ENCODE measurements at places on chromosomes 7 and 10.

- no peak for DNase-seq
Measured at GRCh38 chr7:151384776-151385625, 24.8 kb downstream of the WDR86 start.

- DNase-seq, result no peak
Measured at GRCh38 chr10:787933-788651, 98.6 kb upstream of the DIP2C start.

DNA sequence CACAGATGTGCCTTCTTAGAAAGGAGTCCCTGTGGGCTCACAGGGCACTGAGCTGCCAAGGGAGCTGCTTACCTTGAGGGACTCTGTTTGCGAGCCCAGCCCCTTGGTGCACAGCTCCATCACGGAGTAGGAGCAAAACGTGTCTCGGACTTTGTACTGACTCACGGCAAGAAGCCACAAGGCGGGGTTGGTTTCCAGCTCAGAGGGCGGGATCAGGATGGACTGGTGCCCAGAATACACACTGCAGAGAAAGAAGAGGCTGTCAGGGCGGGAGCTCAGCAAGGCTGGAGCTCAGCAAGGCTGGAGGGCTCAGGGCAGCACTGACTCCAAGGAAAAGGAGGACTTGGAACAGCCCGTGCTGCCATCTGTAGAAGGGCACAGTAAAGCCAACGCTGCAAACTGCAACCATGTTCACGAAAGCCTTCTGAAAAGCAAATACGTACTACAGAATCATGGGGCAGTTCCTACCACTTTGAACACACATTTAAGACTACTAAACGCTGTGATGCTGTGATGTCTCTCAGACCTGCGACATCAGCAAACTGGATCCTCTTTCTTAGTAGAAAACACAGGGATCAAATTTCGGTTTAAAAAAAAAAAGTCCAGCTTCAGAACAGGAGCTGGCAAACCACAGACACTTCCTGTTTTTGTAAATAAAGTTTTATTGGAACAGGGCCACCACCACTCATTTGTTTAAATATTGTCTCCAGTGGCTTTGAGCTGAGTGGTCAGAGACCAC, 194.3 kb downstream of the ZMYND11 start:
- no peak for DNase-seq

GRCh38 chr7:143884969-143885559, 16.9 kb downstream of the TCAF1 start:
- DNase-seq, result peak; percentile 67

DNA sequence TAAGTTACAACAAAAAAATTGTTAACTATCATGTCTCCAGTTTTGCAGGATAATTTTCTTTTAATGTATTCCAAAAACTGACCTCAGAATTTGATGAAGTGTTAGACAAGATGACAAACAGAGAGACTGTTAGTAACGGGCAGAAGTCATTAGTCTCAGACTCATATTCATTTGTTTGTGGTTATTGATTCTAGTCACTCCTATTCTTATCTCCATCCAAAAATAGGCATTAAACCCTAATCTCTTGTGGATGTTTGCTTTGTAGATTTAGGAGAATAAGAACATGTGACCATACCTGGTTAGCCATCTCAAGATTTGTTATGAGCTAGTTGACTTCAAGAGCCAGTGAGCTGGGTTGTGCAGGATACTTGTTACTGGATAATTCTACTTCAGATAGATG, 261.1 kb downstream of the AUTS2 start:
- no peak for DNase-seq

- no peak for DNase-seq
Measured at GRCh38 chr10:82742478-82742877, 867.5 kb downstream of the NRG3 start.

DNA sequence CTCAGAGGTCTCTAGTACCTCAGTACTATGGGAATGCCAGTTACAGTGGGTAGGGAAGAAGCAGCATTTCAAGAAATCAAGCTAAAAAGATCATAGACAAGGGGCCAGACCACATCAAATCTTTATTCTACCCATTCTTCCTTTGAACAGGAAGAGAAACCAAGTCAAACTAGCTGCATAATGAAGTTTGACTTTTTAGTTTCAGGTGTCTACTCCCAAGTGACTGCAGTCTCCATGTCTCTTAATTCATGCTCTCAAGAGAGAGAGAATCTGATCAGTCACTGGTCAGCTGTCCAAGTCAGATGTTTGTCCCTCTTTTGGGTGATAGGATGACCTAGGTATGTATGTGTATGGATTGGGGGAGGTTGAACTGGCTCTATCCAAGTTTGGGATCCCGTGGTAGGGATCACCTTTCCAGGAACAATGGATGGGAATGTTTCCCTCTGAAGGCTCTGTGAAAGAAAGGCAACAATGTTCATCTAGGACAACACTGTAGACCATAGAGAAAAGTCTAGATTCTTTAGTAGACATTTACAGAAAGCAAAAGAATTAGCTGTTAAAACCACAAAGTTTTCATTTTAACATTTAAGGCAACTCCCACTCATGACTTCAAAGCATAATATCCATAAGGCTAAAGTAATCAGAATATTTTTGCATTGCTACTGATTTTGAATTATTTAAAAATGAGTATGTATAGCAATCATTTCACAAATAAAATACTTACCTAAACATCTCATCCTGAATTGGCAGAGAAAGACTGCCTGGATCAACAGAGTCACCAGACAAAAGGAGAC, 30.1 kb upstream of the PRTFDC1 start:
- no peak for DNase-seq
